ENCODE measurements at places on chromosomes 4 and X.

GRCh38 chrX:96433409-96434077, 251.1 kb upstream of the DIAPH2 start:
- no peak for DNase-seq

- DNase-seq = no peak
These were observed 340.7 kb downstream of the DHX15 start for GRCh38 chr4:24243641-24244040.

DNA sequence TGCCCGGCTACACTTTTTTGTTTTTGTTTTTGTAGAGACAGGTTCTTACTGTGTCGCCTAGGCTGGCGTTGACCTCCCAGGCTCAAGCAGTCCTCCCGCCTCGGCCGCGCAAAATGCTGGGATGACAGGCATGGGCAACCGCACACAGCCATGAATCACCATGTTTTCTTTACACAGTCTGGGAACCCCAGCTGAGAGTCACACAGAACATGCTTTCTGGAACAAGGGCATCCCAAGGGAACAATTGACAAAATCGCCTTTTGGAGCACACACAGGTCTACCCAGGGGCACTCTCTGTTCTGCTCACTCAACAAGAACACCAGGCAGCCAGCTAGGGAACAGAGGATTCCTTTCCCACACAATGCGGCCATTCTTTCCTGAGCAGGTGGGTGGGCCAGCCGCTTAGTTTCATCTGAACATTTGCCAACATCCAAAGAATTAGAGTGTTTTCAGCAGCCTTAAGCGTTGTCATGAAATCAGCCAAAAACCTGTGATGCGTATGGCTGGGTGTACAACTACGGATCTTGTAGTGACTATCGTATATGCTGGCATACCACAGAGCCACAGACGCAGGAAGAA, 15.7 kb downstream of the PRKX start:
- no peak for DNase-seq

GRCh38 chr4:150283689-150284088, 205.4 kb downstream of the DCLK2 start:
- no peak for DNase-seq

GRCh38 chr4:4752576-4753401, 106.7 kb upstream of the MSX1 start:
- no peak for DNase-seq

GRCh38 chr4:7209699-7210098, 17.4 kb downstream of the SORCS2 start:
- no peak for DNase-seq

GRCh38 chr4:48681856-48682255, 98.2 kb downstream of the FRYL start:
- DNase-seq = no peak

DNA sequence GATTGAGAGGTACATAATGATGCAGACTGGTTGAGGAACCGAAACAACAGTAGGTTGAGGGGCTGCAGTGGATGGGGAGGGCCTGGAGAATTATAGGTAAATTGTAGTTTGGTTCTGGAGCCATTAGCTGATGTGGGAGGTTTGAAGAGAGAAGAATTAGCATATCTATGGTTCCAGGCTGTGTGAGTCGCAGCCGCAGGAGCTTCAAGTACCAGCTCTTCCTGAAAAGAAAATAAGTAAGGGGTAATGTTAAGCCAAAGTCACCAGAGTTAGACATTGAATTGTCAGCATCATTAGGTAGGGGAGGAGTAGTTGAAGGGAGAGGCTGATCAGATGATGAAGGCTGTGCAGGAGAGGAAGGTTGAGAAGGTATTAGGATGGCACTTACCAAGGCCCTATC, 29.5 kb downstream of the PF4 start:
- DNase-seq = no peak

- DNase-seq = no peak
These were observed 89.2 kb upstream of the EFHC2 start for GRCh38 chrX:44432641-44433040.

Measured in stimulated activated CD4-positive, alpha-beta T cell treated with anti-CD3 and anti-CD28 coated beads, Interleukin-4, amount 100 ng/mL, for 4 hours (primary cell).